ENCODE measurements at places on chromosomes 2 and 18.
A peak's percentile ranks its signal among the peaks of the same experiment; 100 is the strongest.

- no peak for DNase-seq
These were observed 13.9 kb downstream of the STAMBP start for GRCh38 chr2:73842739-73843019.

- DNase-seq, result no peak
These were observed 6.9 kb downstream of the STEAP3 start for GRCh38 chr2:119230219-119231185.

- DNase-seq, result no peak
These were observed 46.3 kb upstream of the LTBP1 start for GRCh38 chr2:32900246-32900973.

DNA sequence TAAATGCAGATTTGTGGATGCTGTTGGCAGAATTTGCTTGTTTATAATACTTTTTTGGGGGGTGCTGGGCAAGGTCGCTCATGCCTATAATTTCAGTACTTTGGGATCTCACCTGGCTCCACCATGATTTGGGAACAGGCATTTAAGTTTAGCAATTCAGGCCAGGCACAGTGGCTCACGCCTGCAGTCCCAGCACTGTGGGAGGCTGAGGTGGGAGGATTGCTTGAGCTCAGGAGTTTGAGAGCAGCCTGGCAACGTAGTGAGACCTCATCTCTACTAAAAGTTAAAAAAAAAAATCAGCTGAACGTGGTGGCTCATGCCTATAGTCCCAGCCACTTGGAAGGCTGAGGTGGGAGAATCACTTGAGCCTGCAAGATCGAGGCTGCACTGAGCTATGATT lies 20.7 kb downstream of the TANC1 start:
- DNase-seq, result no peak

DNA sequence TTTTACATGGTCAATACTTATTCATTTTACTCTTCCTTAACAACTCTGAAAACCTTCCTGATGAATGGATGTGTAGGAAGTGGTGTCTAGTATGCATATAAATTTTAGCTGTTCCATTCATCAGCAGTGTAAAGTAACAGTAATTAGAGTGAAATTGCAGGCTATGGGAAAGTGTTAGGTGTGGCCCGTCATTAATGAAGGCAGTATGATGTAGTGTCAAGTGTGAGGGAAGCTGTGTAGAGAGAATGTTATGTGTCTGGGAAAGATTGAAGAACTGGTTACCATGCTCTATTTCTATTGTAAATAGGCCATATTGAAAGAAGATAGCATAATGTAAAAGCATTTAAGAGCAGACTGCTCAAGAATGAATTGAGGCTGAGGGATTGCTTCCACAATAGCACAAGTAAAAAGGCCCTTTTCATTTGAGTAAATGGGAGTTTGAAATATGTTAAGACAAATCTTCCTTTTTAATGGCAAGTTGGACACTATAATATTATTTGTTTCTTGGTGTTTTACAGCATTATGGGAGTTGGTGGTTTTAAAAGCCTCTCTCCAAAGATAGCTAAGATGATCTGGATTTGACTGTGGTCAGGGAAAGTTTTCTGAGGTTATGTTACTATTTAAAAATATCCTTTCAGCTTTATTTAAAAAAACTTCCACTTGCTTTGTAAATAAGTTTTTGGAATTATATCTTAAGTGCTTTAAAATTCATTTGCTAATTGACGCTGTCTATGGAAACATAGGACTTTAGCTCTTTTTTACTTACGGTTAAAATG lies 401.0 kb upstream of the ZEB2 start:
- no peak for DNase-seq

DNA sequence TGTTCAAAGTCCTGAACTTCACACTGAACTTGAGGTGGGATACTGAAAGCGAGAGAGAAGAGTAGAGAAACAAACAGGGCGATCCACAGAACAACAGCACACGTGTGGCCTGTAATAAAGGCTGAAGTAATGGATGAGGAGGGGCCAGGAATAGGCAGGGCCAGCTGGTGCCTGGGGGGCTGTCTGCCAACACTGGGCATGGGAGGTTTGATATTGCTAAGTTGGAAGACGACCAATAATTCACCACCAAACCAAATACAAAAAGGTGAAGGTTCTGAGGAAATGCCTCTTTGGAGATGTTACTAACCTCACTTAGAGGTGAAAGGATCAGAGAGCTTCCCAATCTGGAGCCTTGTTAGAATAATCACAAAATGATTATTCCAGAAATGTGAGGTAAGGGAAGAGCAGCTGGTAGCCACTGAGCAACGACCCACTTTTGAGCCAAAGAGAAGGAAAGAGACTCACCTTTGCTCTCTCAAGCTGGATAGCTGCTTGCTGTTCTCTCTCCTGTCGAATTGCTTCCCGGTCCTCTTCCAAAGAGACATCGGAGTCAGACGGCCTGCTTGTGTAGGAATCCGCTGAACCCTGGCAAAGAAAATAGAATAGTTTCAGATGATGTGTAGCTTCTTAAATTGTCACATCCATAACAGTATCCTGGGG lies 54.7 kb upstream of the ARL5A start:
- DNase-seq, result no peak

DNA sequence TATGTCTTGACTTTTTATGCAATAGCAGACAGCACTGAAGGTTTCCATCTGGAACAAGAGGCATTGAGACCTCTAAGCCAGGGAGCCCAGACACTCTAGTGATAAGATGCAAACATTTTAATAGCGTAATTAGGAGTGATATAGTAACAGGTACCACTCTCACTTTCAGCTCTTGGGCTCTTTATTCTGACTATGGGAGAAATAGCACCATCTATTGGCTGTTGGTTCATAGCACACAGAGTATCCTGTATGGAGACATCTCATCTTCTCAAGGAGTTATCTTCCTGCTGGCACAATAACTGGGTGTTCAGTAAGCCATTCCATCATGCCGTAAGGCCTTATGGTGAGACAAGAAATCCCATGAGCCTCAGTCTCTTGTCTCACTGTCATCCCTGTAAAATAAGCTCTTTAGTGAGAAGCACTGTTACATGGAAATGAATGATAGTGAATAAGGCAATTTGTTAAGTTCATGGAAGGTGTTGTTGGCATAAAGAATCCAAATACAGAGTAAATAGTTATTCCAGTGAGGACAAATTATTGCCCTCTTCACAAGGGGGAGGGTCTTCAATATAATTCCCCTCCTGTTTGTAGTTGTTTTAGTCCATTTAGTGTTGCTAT lies 48.3 kb downstream of the THUMPD2 start:
- no peak for DNase-seq

DNA sequence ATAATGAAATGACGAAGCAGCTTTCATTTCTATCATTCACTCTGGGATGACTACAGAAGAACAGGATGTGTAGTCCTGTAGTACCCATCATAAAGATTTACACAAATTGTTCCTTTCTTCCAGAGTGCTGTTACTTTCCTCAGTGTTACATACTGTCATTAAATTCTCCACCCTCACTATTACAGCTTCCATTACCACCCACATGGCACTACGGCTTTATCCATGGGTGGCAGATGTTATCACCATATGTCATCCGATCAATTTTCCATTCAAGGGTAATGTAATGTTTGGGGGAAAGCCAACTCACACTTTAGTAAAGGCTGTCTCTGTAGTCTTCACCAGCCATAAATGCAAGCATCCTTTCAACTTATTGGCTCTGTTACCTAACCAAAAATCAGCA lies 7.1 kb upstream of the CSRNP3 start:
- no peak for DNase-seq

GRCh38 chr18:74868461-74868860 lies 270.8 kb downstream of the ZNF407 start:
- peak; percentile 30 for DNase-seq

- no peak for DNase-seq
These were observed 760.5 kb downstream of the SATB2 start for GRCh38 chr2:198697218-198697617.

GRCh38 chr2:29401994-29402393 lies 286.8 kb downstream of the CLIP4 start:
- DNase-seq, result no peak

- DNase-seq, result no peak
These were observed 137.2 kb upstream of the TTC39C start for GRCh38 chr18:23877371-23877770.

GRCh38 chr2:27185331-27186026 lies 26.4 kb upstream of the ATRAID start:
- DNase-seq, result no peak

- DNase-seq, result no peak
These were observed 204.5 kb downstream of the TXNL1 start for GRCh38 chr18:56433919-56434318.

- no peak for DNase-seq
These were observed 70.3 kb upstream of the CWC22 start for GRCh38 chr2:180077295-180077906.

DNA sequence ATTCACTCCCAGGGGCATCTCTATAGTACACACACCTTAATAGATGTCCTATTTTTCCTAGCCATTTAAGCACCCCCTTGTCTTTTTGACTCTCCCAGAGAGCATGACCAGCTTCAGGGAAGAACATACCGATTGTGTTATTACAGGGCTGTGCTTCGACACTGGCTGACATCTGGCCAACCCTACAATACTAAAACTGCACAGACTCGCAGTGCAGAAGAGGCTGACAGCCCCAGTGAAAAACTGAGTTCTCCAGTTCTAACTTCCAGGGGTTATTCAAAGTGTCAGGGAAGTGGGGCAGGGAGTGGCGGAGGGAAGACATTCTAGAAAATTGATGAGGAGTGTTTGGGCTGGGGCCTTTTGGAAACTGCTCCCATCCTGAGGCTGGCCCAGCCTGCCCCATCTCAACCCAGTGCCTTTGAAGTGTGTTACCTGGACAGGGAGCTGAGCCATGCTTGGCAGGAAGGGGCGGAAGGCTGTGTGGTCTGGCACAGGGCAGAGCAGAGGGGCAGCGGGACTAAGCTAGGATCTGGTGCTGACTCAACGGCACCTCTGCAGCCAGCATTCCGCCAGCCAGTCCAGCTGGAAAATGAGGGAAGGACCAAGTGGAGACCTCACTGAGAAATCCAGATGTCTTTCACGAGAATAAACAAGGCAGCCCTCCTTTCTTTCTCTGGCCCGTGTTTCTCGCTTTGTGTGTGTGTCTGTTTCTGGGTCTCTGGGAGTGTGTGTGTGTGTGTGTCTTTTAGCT lies 15.4 kb upstream of the IGFBP5 start:
- DNase-seq, result no peak

DNA sequence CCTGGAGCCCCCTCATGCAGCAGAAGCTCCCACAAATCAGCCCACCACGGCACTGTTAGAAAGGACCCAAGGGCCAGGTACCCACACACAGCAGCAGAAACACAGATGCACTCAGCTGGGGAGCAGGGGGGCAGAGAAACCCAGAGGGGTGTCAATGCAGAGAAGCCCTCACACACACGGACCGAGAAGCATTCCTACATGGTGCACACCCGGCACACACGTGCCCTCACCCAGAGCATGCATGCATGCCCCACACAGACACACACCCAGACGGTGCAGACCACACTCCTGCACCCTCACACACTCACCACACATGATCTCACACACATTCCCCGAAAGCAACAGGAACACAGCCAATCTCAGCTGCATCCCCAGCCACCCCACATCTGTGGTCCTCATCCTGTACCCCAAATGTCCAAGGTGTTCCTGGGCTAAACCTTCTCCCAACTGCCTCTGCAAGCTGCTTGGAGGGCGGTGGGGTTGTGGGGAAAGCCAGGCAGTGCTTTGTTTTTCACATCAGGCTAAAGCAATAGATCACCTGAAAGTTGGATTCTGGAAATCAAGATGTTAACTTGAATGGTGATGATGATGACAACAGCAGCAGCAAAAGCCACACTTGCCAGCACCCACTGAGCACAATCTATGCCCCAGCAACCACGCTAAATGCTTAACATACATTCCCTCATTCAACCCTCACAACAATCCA lies 102.3 kb downstream of the ZFP36L2 start:
- DNase-seq, result no peak

All from WTC11 (cell line).